ENCODE measurements at places on chromosomes 6 and 20.

- no peak for DNase-seq
Observed at GRCh38 chr20:7893014-7893730, 47.1 kb downstream of the HAO1 start.

DNA sequence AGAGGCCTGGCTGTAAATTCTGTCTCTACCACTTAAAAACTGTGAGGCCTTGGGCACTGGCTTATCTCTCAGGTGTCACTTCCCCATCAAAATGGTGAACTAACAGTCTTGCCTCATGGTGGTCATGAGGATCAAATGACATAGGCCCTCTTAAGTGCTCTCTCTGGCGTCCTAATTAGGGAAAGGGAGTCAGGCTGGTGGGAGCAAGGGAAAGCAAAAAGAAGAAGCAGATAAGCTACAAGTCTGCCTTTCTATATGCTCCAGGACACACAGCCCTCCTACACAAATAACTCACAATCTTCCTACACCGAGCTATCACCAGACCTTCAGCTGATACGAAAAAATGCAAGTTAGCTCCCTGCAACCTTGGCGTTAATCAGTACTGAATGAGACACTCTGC lies 19.5 kb upstream of the SLC22A16 start:
- no peak for DNase-seq

GRCh38 chr6:143513410-143513809 lies 1.9 kb upstream of the FUCA2 start:
- peak; percentile 38 for DNase-seq

GRCh38 chr6:154474648-154475428 lies 35.6 kb downstream of the CNKSR3 start:
- DNase-seq, result no peak

GRCh38 chr20:1491860-1492642 lies 831 bp upstream of the SIRPB2 start:
- no peak for DNase-seq

DNA sequence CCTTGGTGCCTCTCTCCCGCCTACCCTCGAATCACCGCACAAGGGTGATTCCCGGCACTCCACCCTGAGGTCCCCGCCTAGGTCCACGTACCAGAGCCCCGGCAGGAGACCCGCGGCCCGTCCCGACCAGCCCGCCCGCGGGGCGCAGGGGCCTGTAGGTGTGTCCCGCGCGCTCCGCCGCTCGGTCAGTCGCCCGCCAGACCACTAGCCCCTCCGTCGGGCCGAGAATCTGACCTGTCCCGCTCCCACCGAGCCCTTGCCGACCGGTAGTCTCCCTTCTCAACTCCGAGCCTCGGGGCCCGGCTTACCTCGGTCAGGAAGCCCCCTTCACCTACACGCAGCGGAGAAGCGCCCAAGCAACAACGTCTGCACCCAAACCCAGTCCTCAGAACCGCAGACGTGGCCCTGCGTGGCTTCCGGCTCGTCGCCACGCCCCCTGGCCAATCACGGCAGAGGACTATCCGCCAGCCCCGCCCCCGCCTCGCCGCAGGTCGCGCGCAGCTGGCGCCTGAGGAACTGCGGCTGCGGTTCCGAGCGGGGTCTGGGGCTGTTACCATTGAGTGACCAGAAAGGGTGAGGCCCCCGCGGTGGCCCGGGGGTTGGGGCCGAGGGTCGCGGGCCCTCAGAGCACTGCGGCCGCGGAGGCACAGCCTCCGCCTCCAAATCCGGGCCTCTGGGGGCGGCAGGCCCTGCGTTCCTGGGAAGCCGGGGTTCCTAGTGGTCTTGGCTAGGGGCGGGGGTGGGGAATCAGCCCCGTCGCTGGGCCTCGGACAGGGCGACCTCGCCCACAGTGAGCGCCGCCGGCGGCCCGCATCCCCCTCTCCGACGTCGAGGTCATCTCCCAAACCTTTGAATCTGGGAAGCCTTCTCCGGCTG lies at the start of the genes PGM3 and RWDD2A:
PGM3 (minus strand) TSS at position 395 of the 876 bp plus-strand sequence. CDS start 2,253 bp downstream, outside the sequence.
RWDD2A (plus strand) TSS at position 487 of the 876 bp plus-strand sequence. CDS start 1,095 bp downstream, outside the sequence.
- peak; percentile 83 for DNase-seq

- DNase-seq, result no peak
Observed at GRCh38 chr6:91824331-91824730, 1237.5 kb upstream of the MAP3K7 start.

GRCh38 chr6:53888931-53889330 lies 94.1 kb downstream of the LRRC1 start:
- DNase-seq, result no peak

DNA sequence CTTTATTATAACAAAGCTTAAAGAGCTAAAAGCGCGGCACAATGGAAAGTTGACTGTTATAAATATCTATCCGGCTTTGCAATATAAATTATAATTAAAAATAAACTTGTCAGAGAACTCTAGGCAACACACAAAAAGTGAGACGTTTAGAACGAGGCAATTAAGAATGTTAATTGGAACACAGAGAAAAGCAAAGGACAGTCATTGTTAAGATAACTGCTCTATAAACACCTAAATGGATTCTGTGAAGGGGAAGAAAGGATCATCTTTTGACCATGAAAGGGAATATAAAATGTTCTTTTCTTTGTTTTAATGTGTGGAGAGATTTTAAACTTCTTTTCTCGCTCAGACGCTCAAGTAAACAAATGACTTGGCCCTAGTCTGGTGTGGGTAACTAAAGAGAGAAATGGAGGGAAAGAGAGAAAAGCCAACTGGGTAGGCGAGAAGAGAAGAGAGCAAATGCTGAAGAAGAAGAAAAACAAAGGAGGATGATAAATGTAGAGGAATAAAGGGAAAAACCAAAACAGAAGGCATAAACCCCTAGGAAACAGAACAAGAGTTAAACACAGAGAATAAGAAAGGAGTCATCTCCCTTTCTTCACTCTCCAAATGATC lies 9.3 kb upstream of the SALL4 start:
- no peak for DNase-seq

DNA sequence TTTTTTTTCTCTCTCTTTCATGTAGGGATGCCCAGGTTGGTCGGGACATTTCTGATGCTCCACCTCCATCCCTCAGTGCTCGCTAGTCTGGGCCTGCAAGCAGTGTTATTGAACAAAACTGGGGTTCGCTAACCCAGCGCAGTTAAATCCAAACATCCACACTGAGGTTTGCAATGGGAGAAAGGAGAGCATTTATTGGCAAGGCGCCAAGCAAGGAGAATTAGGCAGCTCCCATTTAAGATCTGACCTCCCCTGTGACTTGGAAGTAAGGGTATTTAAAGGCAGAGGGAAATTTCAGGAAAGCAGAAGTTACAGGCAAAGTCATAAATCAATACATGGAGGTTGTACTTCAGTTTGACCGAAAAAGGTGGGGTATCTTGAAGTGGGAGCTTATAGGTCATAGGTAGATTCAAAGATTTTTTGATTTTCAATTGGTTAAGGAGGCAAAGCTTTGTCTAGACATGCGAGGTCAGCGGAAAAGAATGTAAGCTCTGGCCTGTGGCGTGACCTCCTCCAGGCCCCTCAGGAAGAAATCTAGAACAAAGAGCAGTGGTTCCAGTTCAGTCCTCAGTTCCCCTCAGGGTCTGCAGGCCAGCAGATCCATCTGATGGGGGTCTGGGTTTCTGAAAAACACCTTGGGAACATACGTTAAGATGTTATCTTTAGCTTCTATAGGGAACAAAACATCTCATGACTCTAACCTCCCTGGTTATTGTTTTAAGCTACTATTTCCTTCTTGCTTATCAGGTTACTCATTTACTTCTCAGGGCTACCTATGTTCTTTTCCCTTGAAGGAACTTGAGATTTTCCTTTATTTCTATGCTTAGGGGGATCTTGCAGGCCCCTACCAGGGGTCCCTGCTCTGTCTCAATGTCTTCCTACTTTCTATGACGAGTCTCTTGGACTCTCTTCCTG lies 66.0 kb upstream of the KIF16B start:
- DNase-seq, result no peak

DNA sequence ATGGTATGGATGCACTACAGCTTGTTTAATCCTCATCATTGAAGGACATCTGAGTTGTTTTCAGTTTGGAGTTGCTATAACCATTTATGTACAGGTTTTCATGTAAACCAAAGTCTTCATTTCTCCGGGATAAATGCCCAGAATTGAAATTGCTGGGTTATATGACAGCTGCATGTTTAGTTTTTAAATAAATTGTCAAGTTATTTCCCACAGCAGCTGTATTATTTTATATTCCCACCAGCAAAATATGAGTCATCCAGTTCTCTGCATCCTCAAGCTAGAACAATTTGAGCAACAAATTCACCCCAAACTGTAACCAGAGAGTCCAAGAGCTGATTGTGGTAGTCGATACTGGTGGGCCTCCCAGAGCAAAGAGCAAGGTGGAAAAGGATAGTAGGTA lies 161.0 kb upstream of the PRND start:
- DNase-seq, result no peak

GRCh38 chr20:47857187-47857568 lies 71.9 kb upstream of the SULF2 start:
- DNase-seq, result no peak

DNA sequence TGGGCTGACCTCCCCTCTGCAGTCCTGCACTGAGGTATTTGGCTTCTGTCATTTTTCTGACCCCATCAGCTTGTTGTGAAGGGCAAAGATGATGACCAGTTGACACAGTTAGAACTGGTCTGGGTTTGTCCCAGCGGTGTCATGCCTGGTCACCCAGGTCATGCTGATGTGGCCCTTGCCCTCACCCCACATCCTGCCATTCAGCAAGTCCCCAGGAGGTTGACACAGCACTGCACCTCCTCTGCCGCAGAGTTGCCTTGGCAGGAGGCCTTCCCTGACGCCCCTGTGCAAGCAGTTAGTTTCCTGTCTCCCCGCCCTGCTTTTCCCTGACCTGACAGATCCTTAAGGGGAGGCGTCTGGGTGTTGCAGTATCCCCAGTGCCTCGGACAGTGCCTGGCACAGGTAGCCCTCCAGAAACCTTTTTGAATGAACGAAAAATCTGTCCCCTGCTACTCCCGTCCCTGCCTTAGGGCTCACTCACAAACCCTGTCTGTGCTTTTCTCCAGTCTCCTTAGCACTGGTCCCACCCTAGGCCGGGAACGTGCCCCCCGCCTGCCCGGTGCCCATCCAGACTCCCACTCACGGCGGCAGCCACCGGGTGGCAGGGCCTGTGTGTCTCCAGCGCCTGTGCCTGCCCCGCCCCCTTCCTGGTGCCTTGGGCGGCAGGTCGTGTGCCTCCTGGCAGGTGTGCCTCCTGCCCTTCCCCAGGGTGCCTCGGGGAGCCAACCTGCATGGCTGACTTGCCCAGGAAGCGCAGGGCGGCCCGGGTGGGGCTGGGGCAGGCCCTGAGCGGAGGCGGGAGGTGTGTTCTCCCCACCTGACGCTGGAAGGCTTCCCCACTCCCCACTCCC lies 146.3 kb upstream of the RNF24 start:
- DNase-seq, result no peak

- DNase-seq, result no peak
Observed at GRCh38 chr6:148520109-148520841, 177.6 kb downstream of the SASH1 start.

DNA sequence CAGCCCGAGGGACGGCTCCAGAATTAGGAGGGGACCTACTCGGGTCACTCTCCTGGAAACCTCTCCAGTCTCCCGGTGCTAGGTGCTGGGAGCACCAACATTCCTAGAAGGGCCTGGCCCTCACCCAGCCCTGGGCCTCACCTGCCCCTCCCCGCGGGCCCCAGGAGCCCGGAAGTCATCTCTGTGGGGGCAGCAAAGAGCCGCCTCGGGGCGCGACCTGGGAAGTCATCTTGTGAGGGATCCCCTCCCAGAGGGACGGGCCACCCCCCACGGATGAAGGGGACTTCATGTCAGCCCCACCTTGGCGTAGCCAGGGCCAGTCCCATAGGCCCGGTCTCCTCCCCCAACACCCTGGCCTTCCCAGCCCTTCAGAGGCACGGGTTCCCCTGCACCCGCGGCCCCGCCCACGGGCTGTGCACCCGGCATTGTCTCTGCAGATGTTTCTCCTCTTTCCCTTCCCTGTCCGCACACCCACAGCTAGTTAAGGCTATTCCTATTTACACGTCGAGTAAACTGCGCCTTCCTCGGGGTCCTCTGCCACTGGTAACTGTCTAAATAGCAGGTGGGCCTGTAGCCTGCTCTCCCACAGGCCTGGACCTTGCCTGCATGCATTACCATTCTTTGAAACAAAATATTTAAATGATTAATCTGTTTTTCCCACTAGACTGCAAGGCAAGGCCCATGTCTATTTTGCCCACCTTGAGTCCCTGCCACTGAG lies 896 bp upstream of the RNASET2 start:
- DNase-seq, result no peak

- DNase-seq, result no peak
Observed at GRCh38 chr20:40565001-40565681, 123.9 kb downstream of the MAFB start.

DNA sequence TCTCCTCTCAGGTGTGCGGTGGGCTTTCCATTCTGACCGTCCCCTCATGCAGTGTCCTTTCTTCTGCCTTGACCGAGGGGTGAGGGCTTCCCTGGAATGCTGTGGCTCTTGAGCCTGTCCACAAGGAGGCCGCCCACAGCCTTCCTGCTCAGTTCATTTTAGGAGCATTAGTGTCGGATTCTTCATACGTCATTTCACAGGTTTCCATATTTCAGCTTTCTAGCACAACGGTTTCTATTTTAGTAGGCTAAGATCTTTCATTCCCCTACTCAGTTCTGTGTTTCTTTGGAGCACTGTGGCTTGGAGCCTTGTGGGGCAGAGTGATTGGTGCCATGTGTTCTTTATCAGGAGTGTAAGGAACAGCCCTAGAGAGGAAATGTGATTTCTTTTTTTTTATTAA lies 5.5 kb downstream of the PPP1R3G start:
- no peak for DNase-seq

DNA sequence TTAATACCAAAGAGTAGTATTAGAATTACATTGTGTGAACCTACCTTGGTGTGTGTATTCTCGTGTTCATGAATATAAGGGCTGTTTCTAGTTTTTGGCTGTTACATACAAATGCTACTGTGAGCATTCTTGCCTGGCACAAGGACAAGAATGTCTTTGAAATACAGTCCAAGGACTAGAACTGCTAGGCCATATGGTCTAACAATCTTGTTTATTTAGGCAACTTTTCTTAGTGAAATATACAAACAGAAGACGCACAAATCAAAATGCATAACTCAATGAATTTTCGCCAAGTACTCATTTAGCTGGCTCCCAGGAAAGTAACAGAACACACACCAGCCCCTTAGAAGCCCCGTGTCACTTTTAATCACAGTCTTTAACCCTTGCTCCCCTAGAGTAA lies 28.5 kb downstream of the KDM1B start:
- no peak for DNase-seq
